Sciatic nerve (tissue), 2 donors: ENCODE measurements at places on chromosomes 13 and 19.

GRCh38 chr13:99689955-99690354, 188.7 kb downstream of the TM9SF2 start:
- no peak for DNase-seq

- no peak for DNase-seq
Measured at GRCh38 chr19:58380037-58380661, 681 bp downstream of the ZNF837 start.

DNA sequence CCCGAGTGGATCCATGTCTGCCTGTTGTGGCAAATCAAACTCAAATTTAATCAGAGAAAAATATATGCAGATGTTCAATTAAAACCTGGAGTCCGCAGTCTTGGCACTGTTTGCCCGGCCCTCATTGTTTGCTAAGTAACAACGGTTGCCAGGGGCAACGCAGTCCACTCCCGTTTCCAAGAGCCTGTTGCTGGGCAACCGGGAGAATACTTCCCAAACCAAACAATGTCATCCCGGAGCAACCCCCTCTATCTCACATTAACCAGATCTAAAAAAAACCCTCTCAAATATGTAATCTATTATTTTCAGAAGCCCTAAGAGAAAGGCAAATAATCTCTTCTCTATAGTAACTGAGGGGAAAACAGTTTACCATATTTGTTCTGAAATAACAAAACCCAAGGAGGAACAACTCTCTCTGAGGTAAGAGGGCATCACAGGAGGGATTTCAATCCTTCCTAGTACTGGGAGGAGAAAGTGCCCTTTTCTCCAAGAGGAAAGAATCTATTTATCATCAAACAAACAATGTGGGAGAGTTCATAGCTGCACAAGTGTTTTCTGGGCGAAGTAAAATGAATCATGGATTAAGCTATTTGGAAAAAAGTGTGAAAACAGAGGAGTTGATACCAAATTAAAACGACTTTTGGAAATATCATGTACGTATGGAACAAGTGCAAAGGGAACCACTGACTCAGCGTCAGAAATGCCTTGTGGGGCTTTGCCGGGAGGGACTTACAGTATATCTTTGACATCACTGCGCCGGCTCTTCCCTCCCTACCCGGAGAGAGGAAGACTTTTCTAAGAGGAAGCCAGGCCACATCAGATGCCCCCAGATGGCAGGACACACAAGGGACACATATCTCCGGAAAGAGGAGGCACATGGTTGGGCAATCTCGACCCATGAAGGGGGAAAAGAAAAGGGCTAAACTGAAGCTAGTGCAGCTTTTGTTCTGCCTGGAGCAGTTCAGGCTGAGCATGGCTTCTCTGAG, 43.3 kb downstream of the RFX2 start:
- peak; percentile 91 for DNase-seq

DNA sequence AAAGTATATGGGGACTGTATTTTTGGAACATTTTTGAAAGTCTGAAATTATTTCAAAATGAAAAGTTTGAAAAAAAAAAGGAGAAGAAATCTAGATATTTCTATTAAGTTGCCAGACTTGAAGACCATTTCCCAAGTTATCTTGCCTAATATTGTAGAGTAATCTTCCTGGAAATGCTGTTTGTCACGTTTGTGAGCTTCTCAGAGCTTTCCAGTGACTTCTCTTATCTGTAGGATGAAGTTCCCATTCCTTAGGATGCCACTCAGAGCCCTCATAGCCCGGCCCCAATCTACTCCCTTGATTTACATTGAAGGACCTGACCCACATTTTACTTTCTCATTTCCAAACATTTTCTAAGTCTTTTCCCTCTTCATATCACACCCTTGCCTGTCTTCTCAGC, 23.6 kb downstream of the CEACAM8 start:
- no peak for DNase-seq

- no peak for DNase-seq
Measured at GRCh38 chr19:17104679-17105078, 29.1 kb downstream of the MYO9B start.

DNA sequence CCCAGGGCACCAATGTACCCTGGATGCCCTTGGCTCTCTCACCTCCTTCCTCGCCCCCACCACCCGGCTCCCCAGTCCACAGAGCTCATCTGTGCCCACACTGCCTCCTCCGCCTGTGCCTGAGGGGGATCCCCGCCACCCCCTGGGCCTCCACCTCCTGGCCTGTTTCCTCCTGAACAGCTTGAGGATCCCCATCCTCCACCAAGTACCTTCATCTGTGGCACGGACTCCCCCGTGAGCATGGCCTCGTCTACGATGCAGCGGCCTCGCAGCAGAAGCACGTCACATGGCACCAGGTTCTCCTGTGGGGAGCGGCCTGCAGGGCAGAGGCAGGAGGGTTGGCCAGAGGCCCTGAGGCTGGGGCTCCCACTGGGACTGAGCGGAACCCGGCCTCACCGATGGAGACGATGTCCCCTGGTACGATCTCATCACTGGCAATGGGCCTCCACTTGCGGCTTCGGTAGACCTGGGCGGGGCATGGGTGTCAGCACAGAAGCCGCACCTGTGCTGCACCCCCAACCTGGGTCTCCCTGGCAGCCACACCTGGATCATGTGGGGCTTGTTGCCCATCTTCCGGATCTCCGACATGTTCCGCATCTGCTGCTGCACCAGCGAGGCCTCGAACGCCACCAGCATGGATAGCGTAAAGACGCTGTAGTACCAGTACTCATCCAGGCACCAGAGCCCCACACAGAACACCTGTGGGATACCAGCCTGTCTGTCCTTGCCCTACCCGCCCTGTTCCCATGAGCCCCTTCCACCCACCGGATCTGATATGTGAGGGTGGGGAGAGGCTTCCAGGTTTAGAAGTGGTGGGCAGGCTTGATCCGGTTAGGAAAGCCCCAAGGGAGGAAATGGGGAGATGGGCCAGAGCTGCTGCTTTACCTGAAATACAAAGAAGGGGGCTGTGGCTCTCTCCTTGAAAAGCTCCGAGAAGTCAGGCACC, 6.8 kb downstream of the ATP13A1 start:
- no peak for DNase-seq

DNA sequence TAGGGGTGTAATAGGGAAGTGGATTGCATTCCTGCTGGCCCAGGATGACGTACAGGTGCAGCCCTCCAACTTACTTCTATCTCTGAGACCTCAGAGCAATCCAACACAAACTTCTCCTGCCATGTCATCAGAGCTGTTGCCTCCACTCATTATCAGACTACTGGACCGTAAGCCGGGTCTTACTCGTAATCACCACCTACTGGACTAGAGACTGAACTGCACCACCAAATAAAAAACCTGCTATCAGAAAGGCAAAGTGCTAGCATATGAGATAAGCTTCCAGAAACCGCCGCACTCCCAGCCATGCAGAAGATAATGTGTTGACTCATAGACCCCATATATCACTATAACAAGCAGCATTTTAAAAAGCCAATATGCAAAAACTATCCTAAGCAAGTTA, 102.0 kb downstream of the SLITRK1 start:
- no peak for DNase-seq

GRCh38 chr19:5890099-5890498, 13.5 kb downstream of the NDUFA11 start:
- no peak for DNase-seq

DNA sequence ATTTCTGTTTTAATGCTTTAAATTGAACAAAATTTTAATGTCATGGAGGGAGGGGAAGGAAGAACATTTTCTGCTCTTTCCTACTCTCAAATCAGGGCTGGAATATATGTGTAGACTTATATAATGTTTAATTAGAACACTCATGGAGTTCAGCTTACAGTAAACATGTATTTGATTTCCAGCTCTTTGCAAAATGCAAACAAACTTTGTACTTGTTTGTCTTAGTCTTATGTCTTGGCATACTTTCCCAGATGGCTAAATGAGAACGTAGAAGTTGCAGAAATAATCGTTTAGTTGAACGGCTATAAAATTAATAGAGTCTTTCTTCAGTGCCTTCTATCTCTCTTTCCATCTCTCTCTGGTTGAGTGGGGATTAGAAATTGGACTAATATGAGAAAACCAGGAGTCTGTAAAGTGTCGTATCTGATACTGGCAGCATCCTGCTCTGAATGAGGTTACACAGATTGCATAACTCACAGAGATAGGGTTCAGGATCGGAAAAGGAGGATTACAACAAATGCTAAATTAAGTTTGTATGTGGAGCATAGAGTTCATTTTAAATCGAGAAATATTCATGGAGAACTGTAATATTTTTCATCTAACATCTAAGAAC, 82.3 kb downstream of the FGF9 start:
- DNase-seq = no peak

DNA sequence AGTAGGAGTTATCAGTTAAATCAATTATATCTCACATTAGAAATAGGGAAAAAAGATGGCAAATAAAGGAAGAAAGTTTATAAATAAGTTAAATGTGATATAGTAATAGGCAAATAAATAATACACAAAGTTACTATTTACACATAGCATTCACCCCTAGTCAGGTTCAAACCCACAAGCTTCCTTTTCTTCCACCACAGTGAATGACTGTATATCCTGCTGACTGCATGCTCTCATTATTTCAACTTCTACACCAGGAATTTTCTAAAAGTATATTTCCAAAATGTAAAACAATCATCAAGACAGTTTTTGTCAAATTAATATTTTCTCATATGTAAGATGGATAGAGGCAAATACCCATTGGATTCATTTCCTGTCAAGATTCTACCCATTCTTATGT, 548.6 kb upstream of the SLITRK5 start:
- DNase-seq = no peak

DNA sequence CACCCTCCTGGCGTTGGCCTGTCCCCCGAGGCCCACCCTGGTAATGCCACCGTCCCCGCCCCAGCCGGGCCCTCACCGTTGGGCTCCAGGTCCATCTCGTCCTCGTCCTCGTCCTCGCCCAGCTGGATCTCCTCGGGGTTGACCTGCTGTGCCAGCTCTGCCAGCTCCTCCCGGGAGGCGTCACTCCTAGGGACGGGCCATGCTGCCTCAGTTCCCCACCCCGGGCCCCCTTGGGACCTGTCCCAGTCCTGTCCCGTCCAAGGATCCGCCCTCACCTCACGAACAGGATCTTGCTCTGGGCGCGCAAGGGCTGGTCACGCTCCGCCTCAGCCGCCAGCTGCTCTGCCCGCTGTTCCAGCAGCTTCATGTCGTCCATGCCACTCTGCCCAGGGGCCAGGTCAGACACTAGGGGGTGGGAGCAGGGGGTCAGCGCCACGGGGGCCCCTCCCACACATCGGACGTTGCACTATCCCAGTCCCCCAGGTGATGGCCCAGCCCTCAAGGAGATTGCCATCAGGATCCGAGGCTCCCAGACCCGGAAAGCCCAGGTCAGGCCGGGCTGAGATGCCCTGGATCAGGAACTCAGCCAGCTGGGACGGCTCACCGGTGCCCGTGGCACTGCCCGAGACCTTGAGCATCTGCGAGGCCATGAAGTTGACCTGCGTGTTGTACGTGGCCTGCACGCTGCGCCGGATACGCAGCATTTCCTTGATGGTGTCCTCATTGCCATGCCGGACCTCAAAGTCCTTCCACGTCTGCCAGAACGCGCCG, 9.5 kb downstream of the XAB2 start:
- no peak for DNase-seq

GRCh38 chr13:20127562-20128458, 33.0 kb downstream of the GJA3 start:
- DNase-seq = peak; percentile 74

DNA sequence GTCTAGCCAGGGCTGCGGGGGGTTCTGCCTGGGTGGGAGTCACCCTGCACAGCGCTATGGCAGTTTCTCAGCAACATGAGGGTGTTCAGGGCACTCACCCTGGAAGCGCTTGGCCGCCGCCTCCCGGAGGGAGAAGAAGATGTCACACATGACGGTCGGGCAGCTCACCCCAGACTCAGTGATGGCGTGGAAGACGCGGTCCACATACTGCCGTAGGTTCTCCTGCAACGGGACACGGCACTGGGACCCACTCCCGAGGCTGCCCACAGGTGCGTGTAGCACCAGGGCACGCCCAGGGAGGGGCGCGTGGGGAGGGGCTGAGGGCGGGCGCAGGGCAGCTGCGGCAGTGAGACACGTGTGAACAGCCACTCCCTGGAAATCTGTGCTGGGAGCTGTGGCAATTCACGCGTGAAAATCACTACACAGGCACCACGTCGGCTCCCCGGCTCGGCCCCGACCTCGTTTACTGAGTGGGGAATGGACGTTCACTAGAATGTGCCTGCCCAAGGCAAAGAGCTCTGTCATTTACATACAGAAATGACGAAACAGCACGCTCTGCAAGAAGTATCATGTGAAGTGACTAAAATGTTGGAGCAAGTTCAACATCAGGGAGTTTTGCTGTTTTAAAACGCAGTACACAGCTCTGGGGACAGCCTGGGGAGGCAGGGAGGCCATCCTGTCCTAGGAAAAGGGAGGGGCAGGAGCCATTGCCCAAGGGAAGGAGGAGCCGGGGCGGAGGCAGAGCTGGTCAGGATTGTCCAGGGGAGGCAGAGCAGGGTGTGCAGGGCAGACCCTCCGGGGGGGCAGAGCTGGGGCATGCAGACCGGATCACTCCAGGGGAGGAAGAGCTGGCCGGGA, 41.5 kb upstream of the C13orf46 start:
- no peak for DNase-seq

- peak; percentile 92 for DNase-seq
Measured at GRCh38 chr13:106533101-106533942, 2.1 kb downstream of the EFNB2 start.

DNA sequence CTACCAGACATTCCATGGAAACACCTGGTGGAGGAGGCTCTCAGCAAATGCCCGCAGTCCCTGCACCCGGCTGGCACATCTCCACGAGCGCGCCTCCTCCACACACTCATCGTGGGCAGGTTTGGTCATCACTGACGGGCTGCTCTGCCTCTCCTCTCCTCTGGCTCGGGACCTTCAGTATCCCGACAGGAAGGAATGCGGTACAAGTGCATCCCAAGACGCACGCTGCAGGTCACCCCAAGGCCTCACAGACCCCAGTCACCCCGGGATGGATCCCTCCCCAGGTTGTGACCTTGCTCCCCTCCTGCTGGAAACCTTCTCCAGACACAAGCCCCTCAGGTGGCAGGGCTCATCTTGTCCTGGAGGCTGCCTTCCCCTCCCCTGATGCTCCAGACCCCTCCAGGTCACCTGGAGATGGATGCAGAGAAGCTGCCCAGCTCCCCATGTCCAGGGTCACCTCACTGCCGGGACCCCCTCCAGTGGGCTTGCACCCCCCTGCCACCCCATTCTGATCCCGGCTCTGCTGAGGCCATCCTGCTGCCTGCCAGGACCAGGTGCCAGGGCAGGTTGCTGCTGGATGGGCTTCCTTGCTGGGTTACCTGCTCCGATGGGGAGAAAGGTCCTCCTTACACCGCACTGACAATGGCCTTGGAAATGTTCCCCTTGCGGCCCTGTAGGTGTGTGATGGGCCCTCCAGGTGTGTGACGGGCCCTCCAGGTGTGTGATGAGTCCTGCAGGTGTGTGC, 29.9 kb downstream of the C13orf46 start:
- DNase-seq = no peak
